ENCODE measurements at places on chromosomes 3 and 15.
A peak's percentile ranks its signal among the peaks of the same experiment; 100 is the strongest.

DNA sequence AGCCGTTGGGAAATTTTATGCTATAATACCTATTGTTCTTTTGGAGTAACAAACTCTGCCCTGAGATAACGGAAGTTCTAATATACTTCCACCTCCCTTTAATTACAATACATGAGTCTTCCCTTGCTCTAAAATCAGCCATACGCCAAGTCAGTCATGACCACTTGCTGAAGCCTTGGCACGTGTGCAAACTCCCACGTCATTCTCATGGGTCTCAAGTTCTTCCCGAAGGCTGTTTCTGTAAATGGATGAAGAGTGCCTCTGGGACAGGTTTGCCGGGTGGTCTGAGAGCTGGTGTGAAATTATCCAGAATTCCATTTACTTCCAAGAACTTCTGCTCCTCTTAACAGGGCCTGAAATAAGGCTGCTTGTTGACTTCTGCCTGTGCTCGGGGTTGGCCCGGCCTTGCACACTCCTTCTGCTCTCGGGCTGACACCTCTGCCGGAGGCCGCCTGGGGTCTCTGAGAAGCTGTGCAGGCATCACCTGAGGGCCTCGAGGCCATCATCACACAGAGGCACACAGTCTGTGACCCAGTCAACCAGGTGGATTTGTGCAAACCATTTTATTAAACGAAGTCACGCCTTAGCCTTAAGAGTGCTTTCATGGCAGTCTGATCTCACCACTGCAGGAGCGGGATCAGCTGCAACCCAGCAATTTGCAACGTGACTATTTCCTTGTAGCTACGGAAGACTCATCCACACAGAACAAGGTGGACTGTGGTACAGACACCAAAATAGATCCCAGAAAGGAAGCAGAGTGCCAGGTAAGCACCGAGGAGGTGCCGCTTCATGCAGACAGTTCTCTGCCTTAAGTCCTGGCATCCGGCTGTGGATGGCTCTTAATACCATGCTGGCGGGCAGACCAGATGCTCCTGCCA lies 120.1 kb downstream of the ADAMTS17 start:
- no peak for DNase-seq

DNA sequence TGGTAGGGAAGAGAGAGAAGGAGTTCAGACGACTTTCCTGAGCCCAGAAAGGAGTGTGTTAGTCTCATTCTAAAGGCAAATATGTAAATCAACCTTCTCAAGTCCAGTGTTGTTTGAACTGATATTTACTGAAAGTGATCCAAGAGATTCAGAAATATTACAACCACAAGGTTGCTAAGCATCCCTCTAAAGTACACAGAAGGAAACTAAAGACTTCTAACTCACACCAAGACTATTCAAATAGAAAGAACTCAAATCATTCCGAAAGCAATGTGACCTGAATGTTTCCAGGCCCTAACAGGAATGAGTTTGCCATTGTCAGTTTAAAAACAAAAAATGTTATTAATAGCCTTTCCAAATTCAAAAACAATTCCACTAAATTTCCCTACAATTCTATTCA lies 56.9 kb upstream of the VGLL3 start:
- DNase-seq, result no peak

DNA sequence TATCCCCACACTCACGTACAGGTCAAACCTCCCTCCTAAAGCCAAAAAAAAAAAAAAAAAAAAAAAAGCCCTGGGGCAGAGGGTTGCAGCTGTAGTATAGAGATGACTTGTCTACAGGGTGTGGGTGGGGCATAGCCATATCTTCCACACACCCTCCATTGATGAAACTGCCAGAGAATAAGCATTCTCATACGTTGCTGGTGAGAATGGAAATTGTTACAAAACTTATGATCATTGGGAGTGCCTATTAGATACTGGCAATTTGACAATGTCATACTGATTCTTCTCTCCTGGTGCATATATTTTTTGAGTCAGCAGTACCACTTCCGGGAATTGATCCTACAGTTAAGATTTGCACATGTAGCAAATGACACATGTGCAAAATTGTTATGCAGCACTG lies 11.0 kb upstream of the CTNNB1 start:
- DNase-seq, result no peak

DNA sequence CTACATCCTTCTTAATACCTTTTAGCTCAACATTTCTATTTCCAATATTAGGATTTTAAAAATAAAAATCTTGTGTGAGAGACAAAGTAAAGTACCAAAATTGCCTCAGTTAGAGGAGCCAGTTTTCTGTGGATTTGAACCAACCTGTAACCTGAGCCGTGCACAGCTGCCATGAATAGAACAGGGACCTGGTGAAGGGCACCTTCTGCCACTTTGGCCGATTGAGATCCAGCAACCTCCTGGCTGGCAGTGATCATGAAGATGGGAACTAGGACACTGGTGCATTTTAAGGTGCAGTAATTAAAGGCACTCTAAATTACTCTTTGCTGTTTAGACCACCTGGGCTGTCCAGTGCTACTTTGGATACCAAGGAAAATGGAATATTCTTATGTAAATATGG lies 34.3 kb upstream of the TRAK1 start:
- DNase-seq, result no peak

GRCh38 chr3:104886220-104886995 lies 480.3 kb upstream of the ALCAM start:
- DNase-seq, result no peak

DNA sequence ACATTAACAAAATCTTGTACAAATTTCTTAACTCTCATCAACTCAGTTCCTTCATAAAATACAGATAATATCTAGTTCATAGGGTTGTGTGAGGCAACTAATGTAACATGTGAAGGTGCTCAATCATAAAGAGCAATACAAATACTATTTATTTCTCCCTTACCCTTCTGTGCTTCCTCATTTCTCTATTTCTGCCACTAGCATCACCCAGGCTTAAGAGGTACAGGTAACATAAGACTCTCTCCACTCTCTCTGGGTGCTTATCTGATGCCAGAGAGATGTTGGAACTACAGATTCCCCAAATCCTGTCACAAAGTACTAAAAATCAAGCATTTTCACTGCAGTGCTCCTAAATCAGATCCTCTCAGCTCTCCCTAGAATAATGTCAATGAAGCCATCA lies 74.9 kb downstream of the DPH6 start:
- DNase-seq, result no peak

DNA sequence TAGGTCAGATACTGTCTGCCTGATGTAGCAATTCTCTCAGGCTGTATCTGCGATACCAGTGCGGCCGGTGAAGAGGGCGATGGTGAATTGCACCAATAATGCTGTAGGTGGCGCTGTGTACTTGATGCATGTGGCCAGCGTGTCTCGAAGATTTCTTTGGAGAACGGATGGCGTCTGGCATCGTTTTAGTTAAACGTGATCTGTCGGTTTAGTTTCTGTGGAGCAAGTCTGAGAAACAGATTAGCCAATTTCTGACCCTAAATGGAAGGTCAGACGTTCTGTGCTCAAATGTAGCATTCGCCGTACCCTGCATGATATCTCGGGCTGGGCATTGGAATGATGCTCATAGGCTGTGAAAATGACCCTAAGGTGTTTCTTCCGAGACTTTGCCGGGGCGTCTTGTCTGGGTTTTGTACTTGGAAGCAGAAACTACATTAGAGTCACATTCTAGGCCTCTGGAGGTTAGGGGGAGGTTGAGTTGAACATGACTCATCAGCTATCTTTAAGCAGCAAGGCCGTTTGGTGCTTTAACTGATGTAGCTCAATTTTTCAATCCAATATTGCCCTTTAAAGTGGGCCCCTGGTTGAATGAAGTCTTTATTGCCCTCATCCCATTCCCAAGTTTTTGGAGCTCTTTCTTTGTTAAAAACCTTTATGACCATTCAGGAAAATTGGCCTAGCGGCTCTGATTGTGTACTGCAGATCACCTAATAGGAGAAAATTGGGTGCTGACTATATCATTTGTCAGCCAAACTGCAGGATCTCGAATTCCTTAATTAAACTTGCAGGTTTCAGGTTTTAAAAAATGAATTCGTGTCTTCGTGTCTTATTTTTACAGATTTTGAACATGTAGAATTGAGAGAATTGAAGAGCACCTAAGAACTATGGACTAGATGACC lies 80.0 kb downstream of the SQOR start:
- peak; percentile 29 for DNase-seq

GRCh38 chr15:85889956-85890619 lies 95.4 kb upstream of the KLHL25 start:
- DNase-seq, result no peak

GRCh38 chr3:57893668-57894067 lies 114.6 kb upstream of the FLNB start:
- DNase-seq, result no peak

- no peak for DNase-seq
Measured at GRCh38 chr15:92853222-92853621, 46.9 kb upstream of the CHD2 start.

DNA sequence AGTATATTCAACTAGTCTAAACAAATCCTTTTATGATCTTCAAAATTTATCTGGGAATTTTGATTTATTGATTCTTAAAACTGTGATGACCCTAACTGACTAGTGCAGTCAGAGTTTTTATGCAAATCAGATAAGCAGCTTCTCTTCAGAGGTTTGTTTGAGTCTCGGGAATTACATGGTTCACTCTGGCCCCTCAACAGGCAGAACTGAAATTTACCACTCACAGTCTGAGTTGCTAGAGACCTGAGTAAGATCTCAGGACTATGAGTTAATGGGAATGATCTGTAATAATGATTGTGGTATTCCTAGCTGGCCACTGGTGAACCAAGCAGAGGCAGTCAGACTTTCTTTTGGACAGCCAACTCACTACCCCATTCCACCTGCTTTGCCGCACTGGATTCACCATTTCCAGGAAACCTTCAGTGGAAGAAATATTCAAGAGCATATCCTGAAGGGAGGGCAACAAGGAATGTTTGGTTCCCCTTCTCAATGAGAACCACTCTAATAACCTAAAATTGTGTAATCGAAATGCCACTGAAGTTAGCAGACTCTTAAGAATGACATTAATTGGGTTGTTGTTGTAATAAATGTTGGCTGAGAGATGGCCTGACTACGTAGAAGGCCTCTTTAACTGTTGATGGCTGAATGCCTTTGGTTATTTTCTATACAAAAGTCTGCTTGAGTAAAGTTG lies 11.5 kb upstream of the DNAJC13 start:
- no peak for DNase-seq

DNA sequence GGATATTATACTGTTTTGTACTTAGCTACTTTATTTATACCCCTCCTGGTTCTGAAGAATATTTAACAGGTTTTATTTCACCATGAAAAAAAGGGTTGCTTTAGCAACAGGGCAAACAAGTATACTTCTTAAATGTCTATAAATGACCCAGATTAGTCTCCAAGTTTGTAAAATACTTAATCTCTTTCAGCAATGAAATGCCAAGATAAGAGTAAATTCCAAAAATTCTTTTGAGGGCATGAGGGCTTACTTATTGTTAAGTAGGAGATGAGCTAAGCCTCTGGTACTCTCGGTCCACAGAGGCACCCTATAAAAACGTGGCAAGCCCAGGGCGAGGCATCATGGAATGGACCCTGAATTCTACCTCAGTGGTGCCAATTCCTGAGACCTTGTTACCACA lies 264.8 kb upstream of the NSMCE3 start:
- no peak for DNase-seq

GRCh38 chr3:50890688-50891344 lies 216.1 kb downstream of the DOCK3 start:
- no peak for DNase-seq

- no peak for DNase-seq
Measured at GRCh38 chr3:66452303-66453011, 48.4 kb downstream of the LRIG1 start.

- DNase-seq, result no peak
Measured at GRCh38 chr15:81785679-81786078, 260.1 kb downstream of the MEX3B start.

- DNase-seq, result no peak
Measured at GRCh38 chr15:75023872-75024636, 664 bp downstream of the PPCDC start.

DNA sequence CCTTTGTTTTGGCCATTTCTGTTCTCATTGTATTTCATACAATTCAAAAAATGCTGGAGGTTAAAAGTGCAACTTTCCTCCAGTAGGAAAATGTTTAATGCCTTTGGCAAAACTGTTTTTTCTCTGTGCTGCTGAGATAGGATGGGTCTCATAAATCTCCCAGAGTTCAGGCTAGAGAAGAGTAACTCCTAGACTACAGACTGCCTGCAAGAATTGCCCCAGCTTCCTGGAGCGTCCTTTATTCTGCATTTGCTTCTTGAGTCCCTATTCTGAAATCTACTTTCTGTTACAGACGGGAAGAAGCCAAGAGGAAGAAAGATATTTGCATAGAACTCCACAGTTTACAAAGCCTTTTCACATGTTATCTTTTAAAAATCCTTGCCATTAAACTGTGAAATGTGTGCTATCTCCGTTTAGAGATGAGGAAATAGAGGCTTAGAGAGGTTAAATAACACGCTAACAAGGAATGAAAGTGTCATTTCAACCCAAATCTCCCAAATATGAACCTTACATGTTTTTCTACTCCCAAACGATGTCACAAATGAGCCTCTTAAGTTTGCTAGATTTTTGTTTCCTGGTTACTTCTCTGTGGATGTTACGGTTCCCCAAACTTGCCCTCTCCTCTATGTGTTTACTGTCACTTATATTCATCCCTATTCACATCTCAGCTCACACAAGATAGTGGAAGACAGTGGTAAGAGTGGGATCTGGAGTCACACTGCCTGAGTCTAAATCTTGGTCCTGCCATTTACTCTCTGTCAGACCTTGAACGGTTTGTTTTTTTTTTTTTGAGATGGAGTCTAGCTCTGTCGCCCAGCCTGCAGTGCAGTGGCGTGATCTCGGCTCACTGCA lies 17.4 kb downstream of the NANOGP8 start:
- no peak for DNase-seq

DNA sequence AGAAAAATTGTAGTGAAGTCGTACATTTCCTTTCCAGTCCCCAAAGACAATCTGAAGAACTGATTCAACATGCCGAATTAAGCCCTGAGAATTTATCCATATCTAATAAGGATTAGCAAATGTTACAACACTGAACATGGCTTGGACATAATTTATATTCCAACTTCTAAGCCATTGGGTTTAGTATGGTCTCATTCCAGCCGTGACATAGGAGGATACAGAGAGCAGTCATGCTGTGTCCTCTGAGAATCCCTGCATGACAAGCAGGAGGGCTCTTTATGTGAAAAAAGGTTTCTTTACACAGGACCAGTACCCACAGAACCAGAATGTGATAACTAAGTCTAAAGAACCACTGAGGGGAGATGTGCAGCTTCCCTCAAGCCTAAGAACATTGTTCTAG lies 231.9 kb upstream of the WNT5A start:
- DNase-seq, result no peak

- DNase-seq, result no peak
Measured at GRCh38 chr3:48595526-48596121, 495 bp upstream of the COL7A1 start.

DNA sequence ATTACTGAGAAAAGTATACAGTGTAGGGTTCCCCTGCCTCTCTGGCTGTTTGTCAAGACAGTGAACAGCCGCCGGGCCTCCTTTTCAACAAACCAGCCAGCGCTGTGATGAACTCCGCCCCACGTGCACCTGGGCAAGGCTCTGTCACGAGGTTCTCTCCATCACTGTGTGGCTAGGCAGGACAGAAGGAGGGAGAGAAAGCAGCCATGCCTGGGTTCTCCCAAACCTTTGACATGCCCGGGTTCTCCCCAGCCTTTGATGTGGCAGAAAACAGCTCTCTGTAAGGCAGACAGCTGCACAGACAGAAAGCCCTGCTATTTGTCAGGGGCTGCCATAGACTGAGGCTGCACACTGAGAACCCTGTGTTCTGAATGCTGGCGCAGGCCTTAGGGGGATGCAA lies 101.4 kb upstream of the TRPM1 start:
- peak; percentile 40 for DNase-seq

- no peak for DNase-seq
Measured at GRCh38 chr3:72753495-72753894, 94.8 kb downstream of the SHQ1 start.

GRCh38 chr3:30282154-30282696 lies 324.2 kb upstream of the TGFBR2 start:
- DNase-seq, result no peak
